ENCODE measurements at places on chromosomes 1 and 21.

- DNase-seq = no peak
These were observed 6.0 kb downstream of the IFFO2 start for GRCh38 chr1:18950401-18951026.

DNA sequence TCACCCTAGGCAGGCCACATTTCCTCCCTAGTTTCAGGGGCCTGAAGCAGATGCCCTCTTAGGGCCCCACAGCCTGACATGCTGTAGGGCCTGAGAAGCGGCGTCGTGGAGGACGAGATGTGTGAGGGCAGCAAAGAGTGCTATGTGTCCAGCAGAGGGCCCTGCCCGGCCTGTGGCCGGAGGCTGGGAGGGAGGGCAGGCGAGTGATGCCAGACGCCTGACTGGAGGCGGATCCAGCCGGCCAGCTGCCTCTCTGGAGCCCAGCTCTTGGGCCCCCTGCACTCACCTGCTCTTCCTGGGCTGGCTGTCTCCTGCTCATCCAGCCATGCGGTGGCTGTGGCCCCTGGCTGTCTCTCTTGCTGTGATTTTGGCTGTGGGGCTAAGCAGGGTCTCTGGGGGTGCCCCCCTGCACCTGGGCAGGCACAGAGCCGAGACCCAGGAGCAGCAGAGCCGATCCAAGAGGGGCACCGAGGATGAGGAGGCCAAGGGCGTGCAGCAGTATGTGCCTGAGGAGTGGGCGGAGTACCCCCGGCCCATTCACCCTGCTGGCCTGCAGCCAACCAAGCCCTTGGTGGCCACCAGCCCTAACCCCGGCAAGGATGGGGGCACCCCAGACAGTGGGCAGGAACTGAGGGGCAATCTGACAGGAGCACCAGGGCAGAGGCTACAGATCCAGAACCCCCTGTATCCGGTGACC, at the start of gene GPR37L1:
Gene GPR37L1, plus strand, starts transcription at position 279 of the 697 bp plus-strand sequence. Its CDS starts 47 bp downstream, at position 326.
- no peak for DNase-seq

DNA sequence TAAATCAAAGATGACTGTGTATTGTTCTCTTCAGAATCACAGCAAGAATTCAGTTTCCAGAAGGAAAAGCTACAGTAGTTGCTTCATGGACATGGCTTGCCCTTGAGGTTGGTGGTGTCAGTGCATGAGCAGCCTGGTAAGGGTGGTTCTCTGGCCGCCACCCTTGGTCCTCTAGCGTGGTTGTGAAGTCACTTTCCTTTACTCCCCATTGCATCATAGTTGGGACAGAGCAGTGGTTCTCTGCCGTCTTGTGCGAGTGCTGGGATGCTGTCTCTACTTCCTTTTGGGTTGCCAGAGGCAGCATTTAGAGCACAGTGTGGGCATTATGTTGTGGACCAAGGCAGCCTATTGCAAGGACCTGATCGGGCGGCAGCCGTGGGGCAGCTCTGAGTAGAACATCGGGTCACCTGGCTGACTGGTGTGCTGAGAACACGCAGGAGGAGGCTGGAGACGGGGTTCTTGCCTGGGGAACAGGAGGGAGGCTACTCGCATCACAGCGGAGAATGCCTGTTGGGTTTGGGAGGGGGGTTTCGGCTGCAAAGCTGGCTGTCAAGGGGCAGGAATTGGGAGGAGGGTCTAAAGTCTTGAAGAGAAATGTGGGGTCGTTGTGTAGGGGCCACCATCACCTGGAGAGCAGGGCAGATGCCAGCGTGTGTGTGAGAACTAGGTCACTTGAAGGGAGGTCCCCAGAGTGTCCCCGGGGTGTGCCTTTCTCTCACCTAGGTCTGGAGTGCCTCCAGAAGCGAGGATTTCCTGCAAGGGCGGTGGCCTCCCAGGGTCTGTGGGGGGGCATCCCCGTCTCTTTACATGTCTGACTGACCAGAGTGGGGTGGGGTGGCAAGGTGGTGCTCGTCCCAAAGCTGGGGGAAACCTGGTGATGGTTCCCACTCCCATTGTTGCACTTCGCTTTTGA, 6.3 kb downstream of the ARF1 start:
- no peak for DNase-seq

GRCh38 chr1:224851848-224852261, 77.6 kb upstream of the DNAH14 start:
- no peak for DNase-seq

- DNase-seq = no peak
These were observed 53.5 kb downstream of the ITSN1 start for GRCh38 chr21:33695813-33696212.

DNA sequence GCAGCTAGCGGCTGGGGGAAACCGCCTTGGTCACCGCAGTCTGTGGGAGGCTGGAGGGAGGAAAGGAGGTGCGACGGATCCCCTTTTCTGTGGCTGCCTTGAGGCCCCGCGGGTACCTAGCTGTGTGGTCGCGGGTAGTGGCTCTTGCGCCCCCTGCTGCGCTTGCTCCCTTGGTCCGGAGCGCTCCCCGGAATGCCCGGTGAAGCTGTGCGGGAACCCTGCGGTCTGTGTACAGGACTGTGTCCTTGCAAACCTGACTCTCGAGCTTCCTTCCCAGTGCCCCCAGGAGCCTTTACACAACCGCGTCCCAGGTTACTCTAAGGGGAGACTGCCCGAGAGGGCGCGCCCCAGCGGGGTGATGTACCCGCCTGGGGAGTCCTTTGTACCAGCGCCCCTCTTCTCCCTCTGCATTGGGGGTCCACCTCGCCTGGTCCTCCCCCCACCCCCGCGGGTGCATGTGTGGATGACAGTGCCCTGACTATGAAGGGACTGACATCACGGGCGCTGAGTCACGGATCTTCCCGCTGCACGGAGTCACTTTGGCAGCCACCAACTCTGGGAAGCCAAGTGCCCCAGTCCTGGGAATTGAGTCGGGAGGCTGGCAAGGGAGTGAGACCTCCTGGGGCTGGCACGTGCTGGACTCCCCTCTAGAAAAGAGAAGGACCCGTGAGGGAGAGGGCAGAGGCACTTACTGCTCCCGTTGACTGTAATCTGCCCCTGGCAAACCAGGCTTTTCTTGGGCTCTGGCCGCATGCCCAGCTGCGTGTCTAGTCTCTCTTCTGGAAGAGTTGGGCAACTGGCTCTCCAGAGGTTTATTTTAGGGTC, 816 bp downstream of the IL6R start:
- no peak for DNase-seq

- no peak for DNase-seq
These were observed 8.7 kb downstream of the FAM3B start for GRCh38 chr21:41325138-41325912.

- DNase-seq = no peak
These were observed 64.6 kb upstream of the CLDN14 start for GRCh38 chr21:36544545-36544944.

- no peak for DNase-seq
These were observed 32.8 kb upstream of the ERG start for GRCh38 chr21:38531039-38531541.

DNA sequence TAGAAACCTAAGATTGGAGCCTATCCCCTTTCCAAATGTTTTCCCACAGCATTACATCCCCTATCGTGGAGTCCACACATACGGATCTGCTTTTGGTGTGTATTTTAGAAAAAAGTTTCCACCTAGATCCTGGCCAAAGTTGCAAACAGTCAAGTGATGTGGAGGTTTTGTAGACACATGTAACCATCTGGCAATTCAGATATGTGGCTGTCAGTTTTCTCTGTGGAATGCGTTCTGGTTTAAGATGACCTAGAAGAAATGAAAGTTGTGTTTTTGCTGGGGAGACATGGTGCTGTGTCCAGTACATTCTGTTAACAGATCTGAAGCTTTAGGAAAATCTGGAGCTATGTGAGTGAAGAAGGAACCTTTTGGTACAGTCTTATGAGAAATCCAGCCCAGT, 14.8 kb downstream of the RNF220 start:
- no peak for DNase-seq

GRCh38 chr1:206962272-206962671, 8.0 kb downstream of the FCAMR start:
- DNase-seq = no peak

DNA sequence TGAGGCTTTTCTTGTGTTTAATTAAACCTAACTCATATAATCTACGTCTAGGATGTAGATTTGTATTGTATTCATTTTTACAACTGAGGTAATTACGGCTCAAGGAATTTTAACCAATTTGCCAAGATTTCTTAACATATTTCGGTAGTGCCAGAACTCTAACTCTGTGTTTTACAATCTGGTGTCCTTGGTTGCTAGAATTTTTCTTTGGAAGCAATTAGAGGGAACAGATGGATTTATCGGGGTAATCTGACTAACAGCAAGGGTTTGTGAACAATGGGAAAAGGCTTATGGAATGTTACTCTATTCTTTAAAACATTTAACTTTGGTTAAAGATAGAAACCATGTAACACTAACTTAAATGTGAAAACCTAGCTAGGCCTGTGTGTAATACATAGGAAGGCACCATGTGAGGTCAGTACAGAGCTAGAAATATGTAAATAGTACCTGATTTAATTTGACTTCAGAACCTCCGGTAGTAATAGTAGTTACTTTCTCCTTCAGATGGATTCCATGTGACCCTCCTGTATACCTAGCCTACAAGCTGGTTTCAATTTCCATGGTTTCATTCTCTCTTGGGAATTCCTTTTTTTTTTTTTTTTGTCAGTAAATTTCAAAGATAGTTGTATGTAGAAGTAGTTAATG, 1.2 kb downstream of the MTF2 start:
- no peak for DNase-seq

GRCh38 chr1:216607067-216607697, 116.0 kb downstream of the ESRRG start:
- no peak for DNase-seq

DNA sequence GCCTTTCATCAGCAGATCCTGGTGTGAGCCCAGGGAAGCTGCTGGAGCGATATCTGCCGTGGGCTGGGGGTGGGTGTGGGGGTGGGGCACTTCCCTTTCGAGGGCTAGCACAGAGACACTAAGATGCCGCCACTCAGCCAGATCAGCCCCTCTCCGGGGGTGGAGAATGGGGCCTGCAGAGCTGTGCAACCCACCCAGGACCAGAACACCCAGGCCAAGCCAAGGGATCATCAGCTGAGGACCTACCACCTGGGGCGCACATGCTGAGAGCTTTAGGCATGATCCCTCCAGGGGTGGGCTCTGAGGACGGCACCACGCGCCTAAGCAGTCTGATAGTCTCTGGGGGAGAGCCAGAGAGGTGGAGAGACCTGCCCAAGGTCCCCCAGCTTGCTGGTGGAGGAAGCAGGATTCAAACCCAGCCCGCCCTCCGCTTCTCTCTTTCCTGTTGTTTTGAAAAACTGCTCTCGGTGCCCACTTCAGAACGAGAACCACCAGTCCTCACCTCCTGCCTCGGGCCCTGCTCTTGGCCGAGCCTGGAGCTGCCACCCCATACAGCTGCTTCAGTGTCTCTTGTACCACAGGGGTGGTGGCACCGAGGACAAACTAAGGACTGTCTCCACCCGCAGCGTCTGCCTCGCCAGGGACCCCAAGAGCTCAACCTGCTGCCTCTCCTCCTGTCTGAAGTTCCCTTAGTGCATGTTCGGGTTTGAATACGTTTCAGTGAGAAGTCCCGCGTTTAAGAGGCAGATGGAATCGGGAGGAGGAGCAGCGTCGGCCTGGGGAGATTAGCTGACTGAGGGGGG, 39.7 kb upstream of the RUNX3 start:
- no peak for DNase-seq

GRCh38 chr21:8992731-8993174, 1528.6 kb upstream of the TPTE start:
- DNase-seq = no peak

DNA sequence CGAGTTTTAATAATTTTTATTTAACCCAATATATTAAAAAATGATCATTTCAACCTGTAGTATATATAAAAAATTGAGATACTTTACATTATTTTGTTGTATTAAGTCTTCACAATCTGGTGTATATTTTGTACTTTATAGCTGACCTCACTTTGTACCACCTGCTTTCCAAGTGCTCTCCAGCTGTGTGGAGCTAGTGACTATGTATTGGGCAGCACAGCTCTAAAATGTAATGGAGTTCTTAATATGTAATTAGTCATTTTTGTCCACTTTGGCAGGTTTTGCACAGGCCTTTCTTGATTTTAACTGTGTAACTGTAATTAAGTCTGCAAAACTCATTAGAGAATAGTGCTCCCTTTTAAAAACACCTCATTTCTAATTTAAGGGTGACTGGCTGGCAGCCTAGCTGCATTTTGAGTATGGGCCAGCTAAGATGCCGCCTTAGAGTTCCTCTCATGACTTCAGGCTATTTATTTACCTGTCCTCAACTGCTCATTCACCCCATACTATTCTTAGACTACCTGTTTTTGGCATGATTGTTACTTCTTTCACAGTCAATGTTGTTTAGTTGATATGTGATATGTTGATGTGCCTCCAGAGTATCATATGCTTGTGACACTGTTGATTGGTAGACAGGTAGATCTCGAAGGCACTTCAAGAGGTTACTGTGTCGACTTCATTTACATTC, 43.2 kb downstream of the ZYG11B start:
- DNase-seq = no peak

DNA sequence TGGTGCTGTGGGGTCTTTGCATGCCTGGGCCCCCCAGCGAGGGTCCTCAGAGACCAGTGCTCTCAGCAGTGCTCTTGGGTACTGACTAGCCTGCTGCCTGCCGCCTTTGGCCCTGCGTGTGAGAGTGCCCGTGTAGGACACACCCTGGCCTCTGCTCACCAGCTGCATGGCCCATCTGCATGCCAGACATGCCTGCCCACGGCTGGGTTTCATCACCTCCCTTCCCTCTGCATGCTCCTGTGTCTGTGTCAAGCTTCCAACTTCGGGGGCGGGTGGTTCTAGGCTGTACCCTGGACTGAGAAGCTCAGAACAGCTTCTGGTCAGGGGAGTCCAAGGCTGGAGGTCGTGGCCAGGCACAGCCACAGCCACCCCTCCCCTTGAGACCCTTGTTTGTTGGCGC, 56.9 kb downstream of the PTPRF start:
- no peak for DNase-seq

DNA sequence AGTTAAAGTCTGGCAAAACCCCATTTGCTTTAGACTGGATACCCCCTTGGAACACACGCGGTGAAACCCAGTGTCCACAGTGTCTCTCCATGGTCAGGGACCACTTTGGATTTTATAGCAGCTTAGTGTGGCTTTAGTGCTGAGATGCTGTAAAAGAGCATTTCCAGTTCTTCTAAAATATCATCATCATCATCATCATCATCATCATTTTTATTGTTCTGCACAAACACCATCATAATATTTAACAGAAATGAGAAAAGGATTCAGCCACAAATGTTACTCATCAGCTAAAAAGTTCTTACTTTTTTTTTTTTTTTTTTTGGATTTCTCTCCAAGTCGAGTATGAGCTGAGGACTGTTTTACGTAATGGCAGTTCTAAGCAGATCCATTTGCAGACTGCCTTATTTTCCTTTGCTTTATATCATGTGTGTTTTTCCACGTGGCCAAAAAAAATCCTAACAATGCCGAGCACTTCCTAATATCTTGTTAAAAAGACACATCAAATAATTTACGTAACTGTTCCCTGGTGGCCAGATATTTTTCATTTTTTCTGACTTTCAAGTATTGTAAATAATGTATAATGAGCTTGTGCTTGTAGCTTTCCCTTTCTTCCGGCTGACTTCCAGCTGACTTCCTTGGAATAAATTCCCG, 62.8 kb downstream of the EVA1C start:
- DNase-seq = no peak

DNA sequence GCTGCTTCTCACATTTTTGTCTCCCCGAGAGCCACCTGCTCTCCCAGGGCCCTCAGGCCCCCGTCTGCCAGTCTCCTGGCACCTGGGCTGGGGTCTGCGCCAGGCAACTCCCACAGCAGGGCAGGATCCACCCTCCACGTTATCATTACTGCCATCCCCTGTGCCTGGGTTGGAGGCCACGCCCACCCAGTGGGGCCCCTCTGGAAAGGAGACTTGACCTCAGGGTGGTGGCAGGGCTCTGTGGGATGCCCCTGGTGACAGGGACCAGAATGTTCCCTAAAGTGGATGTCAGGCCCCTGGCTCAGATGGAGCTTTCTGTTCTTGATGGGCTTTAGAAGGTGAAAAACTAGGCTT, 66.6 kb downstream of the SKI start:
- no peak for DNase-seq
